Cerebellar nuclear complex (tissue), 1 donor: ENCODE measurements at places on chromosomes 1 and 21.

DNA sequence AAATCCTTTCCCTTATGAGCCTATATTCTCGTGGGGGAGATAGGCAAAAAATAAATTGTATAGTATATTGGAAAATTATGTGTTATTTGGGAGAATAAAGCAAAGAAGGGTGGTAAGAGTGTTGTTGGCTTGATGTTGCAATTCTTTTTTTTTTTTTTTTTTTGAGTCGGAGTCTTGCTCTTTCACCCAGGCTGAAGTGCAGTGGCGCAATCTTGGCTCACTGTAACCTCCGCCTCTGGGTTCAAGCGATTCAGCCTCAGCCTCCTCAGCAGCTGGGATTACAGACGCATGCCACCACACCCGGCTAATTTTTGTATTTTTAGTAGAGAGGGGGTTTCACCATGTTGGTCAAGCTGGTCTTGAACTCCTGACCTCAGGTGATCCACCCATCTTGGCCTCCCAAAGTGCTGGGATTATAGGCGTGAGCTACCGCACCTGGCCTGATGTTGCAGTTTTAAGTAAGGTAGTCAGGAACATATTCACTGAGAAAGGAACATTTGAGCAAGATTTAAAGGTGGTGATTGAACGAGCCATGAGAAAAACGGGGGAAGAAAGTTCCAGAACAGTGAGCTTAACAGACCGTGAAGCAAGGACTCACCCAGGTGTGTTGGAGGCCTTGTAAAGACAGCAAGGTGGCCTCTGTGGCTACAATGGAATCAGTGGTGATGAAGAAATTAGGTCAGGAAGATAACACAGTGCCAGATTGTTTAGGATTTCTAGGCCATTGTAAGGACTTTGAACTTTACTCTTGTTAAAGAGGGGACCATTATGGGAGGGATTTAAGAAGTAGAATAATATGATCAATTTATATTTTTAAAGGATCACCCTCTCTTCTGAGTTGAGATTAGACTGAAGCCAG, 45.8 kb downstream of the RPRD2 start:
- DNase-seq = no peak

DNA sequence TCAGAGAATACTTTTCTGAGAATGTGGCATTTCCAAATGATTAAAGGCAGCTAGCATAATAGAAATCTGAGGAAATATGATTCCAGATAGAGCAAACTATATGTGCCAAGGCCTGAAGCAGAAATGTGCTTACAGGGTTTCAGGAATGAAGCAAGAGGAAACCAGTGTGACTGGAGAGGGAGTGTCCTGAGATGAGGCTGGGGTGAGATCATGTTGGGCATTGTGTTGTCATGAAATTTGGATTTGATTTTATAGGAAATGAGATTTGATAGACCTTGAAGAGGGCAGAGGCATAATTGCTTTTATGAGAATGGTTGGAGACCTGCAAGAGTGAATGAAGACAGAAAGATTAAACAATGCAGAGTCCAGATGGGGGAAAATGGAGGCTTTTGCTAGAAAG, 338.1 kb upstream of the SNX7 start:
- no peak for DNase-seq

DNA sequence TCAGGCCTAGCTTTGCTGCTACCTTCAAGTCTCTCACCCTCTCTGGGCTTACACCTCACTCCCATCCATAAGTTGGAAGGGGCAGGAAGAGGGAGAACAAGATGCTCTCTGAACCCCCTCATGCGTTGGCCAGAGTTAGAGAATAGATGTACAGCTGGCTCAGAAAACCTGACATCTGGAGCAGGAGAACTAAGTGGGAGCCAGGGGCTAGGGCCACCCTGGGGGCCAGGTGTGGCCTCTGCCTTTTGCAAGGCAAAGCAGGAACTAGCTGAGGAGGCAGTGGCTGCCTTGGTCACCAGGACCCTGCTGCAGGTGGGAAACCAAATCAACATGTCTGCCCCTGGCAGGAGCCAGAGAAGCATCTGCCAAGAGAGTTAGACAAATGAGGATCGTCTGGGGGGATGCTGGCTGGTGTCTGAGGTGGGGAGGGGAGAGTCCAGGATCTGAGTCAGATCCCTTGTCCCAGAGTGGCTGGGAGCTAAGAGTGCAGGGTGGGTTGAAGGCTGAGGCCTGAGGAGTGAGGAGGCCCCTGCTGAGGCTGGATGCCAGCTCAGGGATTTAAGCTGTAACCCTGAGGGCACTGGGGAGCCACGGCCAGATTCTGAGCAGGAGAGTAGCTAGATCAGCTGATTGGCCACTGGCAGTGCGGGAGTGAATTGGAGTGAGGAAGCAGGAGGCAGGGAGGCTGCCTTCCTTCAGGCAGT, 115.0 kb downstream of the EPHB2 start:
- no peak for DNase-seq

GRCh38 chr1:117678246-117678977, 72.6 kb downstream of the TENT5C start:
- no peak for DNase-seq

- no peak for DNase-seq
Observed at GRCh38 chr21:34200288-34200905, 127.0 kb downstream of the MRPS6 start.

DNA sequence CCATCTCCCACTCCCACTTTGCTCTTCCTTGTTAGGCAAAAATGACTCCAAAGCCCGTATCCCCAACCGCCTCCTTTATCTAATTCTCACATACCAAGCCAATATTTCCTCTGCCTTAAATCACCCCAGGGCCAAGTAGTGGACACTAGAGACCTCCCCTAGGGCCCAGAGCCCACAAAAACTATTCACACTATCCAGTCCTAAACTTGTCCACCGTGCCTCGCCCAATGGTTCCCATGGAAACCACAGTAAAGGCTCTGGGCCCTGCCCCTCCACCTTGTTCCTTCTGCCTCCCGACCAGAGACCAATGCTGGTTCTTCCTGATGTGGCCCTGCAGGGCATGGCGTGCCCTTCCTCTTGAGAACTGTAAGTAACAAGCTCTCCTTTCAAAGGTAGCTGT, 11.8 kb downstream of the CFAP107 start:
- no peak for DNase-seq

DNA sequence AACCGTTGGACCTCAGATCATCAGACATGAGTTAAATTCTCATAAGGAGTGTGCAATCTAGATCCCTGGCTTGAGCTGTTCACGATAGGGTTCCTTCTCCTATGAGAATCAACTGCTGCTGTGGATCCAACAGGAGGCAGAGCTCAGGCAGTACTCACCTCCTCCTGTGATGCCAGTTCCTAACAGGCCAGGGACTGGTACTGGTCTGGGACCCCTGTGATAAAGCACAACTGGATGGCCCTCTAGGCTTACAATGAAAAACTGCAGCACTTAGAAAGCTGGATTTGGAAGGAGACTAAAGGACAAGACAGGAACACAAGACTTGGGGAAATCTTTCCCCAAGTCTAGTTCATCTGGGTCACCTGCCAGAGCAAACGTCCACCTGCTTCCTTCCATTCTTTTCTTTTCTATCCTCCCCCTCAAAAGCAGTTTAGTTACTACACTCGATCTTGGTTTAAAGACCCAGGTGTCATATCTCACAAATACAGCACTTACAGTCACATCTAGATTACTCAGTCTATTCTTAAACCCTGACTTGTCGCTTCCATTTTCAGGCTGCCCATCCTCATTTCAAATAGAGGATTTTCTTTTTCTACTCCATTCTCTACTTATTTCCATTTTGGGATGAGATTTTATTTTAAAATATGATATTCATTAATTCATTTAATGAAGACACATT, 59.8 kb downstream of the PTPN14 start:
- DNase-seq = no peak

- no peak for DNase-seq
Observed at GRCh38 chr1:153649137-153649862, 9.2 kb upstream of the SNAPIN start.

DNA sequence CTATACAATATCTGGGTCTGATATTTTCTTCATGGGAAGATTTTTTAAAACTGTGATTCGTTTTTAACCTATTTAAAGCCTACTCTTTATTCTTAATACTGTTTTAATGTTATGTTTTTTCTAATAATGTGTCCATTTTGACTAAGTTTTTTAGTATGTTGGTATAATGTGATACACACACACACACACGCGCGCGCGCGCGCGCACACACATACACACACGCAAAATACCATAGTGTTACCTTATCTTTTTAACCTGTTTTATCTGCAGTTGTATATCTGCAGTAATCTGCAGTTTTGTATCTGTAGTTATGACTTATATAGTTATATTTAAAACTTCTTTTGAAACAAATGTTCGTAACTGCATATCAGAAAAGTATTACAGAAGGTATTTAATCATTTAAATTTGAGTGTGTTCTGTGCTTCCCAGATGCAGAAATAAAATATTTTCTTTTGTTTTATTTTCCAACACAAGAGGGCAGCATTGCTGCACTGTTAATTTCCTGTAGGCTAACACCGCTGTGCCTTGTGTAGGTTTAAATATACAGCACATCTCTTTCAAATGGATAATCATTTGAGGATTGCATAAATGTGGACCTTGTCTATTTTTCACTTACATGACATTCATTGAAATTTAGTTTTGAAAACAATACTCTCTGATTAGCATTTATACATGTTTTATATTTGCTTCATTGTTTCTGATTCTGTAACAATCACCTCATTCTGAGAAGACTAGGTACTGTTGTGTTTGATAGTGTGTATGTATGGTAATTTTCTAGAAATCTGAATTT, 166.1 kb downstream of the PDE4B start:
- DNase-seq = no peak

DNA sequence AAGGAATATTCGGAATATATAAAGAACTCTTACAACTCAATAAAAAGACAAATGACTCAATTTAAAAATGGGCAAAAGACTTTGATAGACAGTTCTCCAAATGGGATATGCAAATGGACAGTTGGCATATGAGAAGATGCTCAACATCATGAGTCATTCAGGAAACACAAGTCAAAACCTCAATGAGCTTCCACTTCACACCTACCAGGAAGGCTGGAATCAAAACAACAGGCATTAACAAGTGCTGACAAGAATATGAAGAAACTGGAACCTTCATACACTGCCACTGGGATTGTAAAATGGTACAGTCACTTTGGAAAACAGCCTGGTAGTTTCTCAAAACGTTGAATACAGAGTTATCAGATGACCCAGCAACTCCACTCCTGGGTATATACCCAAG, 17.2 kb downstream of the PGBD5 start:
- DNase-seq = no peak
